GM18507 (cell line): ENCODE measurements at places on chromosomes 13 and 19.

DNA sequence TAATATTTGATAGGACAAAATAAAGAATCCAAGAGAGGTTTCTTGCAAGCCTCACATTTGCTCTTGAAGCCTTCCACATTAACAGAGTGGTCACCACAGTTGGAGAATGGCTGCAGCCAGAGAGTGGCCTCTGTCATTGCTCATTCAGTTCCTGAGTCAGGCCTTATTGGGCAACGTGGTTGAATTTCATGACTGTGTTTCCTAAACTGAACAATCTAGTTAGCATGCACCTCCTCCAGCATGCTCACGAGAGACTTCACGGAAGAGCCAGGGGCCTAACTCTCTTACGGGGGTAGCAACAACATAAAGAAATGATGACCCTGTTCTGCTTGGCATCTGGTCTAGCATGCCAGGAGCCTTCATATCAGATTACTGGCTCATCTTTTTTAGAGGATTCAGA is 9.6 kb upstream of the UBL3 start:
- DNase-seq = no peak

DNA sequence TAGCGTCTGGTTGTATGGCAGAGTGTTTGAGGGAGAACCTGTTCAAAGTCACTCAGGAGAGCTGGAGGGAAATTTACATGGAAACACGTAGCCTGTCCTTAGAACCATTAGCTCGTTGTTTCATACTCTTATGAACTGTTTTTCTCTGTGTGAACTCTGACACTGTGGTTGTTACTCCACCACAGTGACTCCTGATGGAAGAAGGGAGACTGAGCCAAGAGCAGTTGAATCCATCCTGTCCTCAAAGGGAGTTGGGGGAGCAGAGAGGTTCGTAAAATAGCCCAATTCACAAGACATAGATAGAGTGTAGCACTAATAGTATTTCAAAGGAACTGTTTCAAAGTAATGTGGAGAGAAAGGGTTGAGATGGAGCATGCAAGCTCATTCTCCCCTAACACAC is 964.8 kb downstream of the PCDH9 start:
- DNase-seq = no peak

GRCh38 chr13:98260357-98261164 is 83.5 kb upstream of the RNF113B start:
- no peak for DNase-seq

DNA sequence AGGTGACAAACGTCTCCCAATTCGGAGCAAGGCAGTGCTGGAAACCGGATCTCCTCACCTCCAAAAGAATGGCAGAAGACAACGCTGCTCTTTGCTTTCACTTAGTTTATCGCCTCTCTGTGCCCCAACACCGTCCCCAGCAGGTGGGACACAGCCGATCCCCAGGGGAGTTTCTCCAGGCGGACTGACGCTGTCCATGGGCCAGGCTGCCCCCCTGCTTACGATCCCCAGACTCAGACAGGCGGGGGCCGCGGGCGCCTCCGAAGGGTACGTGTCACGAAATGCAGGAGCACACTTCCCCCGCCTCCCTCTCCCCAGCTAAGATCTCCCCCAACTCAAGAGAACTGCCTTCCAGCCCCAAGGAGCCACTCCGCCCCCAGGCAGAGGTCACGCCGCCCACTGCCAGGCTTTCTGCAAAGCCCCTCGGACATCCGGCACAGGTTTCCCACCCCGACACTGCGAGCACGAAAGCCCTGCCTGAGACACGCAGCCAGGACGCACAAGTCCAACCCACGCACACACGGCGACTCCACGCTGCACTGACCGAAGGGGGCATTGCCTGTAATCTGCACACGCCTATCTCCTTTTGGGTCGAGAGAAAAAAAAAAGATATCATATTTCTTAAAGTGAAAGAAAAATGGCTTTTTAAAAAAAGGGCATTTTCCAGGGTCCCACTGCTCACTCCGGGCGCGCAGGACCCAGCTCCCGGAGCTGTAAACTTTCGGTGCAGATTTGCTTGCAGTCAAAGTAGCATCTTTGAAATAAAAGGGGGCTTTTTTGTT is 2.0 kb downstream of the SPRY2 start:
- no peak for DNase-seq

GRCh38 chr19:567296-567900 is 5.0 kb upstream of the BSG start:
- DNase-seq = no peak

GRCh38 chr19:50510121-50510670 is 795 bp downstream of the JOSD2 start:
- DNase-seq = no peak

- no peak for DNase-seq
Measured at GRCh38 chr13:93942016-93942415, 537.5 kb downstream of the DCT start.

GRCh38 chr19:1311543-1312091 is 25.9 kb downstream of the EFNA2 start:
- DNase-seq = no peak

- no peak for DNase-seq
Measured at GRCh38 chr13:50664951-50665350, 178.5 kb downstream of the DLEU7 start.

GRCh38 chr19:4581666-4582553 is 22.4 kb upstream of the SEMA6B start:
- DNase-seq = no peak

DNA sequence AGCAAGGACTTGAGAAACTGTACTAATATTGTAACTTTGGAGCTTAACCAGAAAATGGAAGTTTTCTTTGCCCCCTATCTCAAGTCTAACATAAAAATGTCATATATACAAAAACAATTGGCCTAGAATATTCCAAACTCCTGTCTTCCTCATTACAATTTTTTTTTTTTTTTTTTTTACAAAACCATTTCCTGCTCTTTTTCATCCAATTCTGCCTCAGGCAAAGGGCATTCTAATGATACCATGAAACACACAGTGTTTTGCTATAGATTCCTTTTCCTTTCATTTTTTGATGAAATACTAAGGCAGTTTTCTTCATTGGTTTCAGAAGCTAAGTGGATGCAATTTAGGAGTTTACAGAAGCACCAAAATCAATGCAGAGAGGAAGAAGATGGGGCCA is 119.7 kb downstream of the LHFPL6 start:
- DNase-seq = no peak

GRCh38 chr13:71643448-71643860 is 223.6 kb downstream of the DACH1 start:
- no peak for DNase-seq

- DNase-seq = no peak
Measured at GRCh38 chr13:31057403-31058033, 104.2 kb downstream of the HSPH1 start.

GRCh38 chr13:50845211-50845610 is 1.7 kb upstream of the DLEU7 start:
- DNase-seq = no peak

- no peak for DNase-seq
Measured at GRCh38 chr19:45895519-45895972, 6.9 kb downstream of the MYPOP start.

- no peak for DNase-seq
Measured at GRCh38 chr19:4713384-4713951, 10.2 kb downstream of the DPP9 start.

GRCh38 chr19:36819130-36819630 is 19.0 kb downstream of the ZNF790 start:
- no peak for DNase-seq

DNA sequence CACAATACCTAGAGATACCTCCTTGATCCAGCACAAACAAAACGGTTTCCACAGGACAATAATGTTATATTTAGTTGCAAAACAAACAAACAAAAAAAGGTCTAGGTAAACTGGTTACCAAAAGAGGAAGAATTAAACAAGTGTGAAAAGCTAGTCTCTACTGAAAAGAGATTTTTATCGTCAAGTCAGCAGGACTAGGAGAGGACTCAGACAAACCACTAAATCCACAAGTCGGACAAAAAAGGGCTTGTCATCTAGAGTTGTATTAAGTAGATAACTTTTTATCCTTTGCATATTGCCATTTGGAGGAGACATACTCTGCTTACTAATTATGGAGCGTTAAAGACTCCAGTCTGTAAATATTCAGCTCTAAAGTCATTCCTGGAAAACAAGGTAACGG is 9.9 kb upstream of the KPNA3 start:
- no peak for DNase-seq

- DNase-seq = no peak
Measured at GRCh38 chr13:74732736-74733385, 598.7 kb upstream of the KLF12 start.

DNA sequence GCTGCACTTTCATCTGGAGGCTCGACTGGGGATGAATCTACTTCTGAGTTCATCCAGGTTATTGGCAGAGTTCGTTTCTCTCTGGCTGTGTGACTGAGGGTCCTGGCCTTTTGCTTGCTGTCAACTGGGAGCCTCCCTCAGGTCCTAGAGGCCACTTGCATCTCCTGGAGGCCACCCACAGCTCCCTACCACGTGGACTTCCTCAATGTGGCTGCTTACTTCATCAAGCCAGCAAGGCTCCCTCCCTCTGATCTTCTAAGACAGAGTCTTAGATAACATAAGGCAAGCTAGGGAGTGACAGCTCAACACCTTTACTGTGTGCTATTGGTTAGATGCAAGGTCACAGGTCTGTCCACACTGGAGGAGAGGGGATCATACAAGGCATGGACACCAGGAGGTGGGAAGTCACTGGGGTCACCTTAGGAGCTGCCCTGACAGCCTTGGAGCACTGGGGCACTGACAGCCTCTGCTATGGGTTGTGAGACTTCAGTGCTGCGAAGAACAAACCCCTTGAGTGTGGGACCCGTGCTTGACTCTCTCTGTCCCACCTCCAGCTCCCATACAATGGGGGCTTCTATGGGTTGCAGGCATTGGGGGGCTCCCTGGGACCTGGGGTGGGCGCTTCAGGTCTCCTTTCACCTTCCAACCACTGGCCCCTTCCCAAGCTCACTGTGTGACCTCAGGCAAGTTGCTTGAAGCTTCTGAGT is 5.3 kb downstream of the FAM187B start:
- DNase-seq = no peak

GRCh38 chr19:4671185-4671851 is 1.2 kb upstream of the MYDGF start:
- no peak for DNase-seq

GRCh38 chr19:5612891-5613865 is 9.4 kb downstream of the SAFB2 start:
- DNase-seq = no peak

DNA sequence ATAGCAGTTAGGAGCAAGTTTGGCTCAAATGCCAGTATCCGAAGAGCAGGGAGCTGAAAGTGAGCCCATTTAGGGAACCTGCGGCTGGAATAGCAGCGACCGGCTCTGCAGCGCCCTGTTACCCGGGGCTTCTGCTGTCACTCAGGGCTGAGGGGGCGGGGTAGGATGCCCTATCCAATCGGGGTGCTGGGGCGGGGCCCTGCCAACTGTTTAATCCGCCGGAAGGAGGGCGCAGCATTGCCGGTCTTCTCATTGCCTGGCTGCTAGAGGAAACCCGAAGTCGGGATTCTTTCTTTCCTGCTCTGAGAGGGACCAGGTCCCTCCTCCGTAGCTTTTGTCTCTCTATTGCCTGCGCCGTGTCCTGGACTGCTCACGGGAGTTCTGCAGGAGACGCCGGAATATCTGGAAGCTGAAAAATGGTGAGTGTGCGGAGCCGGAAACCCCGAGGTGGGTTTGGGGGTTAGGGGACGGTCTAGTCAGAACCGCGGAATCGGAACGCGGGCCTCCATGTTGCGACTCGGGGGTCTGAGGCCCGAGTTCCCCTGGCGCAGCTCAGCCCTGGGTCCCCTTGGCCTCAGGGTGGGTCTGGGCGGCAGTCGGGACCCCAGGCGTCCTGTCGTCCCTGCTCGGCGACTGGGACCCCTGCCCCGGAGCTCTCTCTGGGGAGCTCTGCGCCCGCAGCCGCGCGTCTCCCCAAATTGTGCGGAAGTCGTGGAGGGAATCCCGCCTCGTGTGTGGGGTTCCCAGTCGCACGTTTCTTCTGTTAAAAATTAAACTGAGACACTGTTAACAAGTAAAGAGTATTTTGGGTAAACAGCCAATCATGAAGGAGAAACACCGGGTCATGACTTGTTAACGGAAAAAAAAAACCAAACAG is 22.8 kb downstream of the ZNF763 start:
- peak; percentile 79 for DNase-seq

DNA sequence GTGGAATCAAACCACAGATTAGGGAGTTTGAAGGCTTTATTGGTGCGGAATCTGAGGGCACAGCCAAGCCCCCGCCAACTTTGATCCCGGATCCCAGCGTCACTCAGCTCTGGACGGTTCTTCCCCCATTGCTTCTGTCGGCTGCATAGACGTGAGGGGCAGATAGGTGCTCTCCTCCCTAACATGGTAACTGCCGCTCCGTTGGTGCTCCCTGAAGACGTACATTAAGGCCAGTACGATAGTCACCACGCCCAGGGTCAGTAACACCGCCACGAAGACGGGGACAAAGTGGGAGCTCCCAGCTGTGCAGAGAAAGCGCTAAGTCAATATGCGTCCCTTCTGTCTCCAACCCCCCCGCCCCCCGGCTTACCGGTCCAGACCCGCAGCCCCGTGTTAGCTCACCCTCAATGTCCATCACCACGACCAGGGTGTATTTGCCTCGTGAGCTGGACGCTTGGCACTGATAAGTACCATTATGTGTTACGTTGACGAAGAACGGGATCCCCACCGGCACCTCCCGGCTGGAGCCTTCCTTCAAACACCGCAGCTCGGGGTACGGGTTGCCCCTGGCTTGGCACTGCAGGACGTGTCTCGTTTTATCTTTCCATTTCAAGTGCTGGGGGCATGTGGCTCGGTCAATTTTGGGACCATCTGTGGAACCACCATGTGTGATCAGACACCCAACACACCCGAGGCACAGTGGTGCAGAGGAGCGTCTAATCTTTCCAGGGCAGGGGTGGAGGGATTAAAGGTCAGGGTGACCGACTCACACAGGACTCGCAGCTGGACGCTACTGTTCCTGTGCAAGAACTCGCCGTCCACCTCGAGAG is 644 bp upstream of the RAVER1 start:
- DNase-seq = no peak

DNA sequence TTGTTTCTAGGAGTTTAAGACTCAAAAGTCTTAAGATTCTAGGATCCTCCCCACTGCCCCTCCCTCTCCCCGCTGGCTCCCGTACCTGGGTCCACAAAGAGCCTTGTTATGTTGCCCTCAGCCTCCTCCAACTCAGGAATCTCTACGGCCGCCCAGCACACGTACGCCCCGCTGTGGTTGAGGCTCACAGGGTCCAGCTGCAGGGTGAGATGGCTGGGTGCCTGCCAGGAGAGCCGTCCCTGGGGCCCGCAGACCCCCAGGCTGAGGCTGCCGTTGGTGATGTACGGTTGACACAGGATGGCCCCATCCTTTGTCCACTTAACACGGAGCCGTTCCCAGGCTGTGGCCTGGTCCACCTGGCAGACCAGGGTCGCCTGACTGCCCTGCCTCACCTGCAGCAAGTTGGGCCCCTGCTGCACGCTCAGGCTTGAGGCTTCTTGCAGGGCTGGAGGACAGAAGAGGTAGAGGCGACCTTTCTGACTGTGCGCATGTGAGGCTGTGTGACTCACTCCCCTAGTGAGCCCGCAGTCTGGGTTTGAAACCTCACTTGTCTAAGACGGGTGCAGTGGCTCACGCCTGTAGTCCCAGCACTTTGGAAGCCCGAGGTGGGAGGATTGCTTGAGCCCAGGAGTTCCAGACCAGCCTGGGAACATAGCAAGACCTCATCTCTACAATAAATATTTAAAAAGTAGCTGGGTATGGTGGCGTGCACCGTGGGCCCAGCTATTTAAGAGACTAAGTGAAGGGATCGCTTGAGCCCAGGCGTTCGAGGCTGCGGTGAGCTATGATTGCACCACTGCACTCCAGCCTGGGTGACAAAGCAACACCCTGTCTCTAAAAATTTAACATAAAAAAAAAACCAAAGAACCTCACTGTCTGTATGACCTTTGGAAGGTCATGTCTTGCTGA is 4.0 kb downstream of the TMIGD2 start:
- no peak for DNase-seq
